ENCODE measurements at places on chromosomes 12 and 14.

DNA sequence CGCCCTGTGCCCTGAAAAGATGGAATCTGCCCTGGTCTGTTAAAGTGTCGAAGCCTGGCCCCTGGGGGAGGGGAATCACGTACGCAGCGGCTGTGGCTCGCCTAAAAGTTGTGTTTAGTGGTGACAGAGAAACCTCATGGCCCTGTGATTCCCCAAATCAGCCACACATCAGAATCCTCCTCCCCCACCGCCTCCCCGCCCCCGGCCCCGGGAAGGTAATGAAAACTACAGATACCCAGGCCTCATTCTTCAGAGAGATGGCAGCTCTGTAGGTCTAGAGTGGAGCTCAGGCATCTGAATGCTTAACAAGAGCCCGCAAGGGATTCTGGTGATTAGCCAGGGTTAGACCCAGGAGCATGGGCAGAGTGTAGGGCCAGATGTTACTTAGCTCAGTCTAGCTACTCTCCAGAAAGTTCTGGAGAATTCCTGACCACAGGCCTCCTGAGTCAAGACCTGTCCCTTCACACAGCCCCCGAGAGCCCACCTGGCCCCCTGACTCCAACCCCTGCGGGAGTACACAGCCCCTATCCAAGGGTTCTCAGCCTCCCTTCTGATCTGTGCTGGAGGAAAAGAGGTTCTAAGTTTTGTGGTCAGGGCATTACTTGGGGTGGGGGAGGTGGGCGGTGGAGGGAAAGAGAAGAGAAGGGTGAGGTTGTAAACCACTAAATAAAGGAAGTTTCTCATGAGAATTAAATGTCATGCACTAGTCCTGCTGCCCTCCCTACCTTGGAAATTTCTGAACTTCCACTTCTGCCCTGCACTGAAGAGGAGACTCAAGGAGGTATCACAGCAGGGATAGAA is 114.8 kb downstream of the PLXNC1 start:
- DNase-seq = no peak

DNA sequence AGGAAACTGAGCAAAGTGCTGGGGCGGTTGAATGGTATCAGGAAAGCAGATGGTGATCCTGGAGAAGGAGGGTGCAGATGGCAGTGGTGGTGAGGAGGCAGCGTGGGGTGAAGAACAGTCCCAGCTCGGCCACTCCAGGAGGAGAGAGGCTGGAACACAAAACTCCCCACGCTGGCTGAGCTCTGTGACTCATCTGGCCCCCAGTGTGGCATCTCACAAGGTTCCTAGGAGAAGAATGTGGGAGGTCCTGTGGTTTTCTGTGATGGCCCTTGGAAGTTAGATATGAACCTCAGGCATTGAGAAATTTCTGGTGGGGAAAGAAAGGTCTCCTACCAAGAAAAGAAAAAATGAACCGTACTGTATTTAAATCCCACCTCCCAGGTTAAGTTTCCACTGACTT is 8.0 kb upstream of the NRXN3 start:
- peak; percentile 5 for DNase-seq

DNA sequence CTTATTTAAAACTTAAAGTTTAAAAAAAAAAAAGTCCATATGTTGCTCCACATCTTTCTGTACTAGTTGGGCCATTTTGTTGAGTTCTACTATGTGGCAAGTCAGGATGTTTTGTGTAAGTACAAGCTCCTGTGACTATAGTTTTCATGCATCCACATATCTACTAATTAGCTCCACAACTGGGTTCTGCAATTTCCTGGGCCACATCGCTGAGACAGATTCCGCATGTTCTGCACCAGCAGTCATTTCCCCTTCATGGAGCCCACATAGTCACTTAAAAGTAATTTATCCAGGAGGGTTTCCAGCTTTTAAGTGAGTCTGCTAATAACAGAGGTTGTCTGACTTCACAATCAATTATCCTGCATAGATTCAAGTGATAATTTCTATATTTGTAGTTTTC is 461.4 kb downstream of the ZFP36L1 start:
- DNase-seq = no peak

DNA sequence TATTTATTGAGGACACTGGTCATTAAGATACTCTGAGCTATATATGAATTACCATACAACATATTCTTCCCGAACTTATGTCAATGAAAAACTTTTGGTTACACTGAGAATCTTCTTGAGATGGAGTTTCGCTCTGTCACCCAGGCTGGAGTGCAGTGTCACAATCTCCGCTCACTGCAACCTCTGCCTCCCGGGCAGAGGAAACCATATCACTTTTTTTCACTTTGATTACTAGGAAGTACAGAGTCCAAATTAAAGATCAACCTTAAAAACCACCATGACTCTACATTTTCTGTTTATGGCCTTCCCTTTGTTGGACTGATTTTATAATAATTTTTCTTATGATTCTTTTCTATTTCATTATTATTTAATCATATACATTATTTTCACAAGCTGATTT is 336.5 kb downstream of the FSCB start:
- no peak for DNase-seq

DNA sequence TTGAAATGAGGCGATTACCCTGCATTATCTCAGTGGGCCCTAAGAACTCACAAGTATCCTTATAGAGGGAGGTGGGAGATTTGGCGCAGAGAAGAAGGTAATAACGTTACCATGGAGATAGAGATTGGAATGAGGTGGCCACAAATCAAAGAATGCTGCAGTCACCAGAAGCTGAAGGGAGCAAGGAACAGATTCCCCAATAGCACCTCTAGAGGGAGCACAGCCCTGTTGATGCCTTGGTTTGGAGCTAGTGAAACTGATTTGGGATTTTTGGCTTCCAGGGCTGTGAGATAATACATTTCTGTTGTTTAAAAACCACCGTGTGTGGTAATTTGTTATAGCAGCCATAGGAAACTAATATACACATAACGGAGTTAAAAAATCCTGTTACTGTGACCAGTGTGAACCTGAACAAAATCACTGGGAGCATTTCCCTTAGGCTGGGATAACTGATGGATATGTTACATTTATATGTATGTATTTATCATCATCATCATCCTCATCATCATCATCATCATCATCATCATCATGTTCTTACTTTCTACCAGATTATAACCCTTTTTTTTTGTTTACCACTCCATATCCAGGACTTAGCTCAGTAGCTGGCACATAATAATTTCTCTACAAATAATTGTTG is 100.3 kb downstream of the LIN7A start:
- peak; percentile 7 for DNase-seq

DNA sequence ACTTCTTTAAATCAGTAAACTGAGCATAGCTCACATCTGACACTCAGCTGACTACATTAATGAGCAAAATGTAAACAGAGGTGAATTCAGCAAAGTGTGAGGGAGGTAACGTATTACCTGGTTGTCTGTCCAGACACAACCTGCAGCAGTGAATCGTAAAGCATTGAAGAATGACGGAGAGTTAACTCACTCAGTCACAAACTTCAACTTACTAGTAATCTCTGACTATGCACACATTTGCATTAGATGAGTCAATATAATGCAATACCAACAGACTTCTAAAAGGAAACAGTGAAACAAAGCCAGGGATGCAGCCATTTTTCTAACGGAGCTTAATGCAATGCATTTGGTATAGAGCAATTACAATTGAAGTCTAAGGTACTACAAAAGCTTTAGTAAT is 40.0 kb downstream of the STX2 start:
- DNase-seq = no peak

DNA sequence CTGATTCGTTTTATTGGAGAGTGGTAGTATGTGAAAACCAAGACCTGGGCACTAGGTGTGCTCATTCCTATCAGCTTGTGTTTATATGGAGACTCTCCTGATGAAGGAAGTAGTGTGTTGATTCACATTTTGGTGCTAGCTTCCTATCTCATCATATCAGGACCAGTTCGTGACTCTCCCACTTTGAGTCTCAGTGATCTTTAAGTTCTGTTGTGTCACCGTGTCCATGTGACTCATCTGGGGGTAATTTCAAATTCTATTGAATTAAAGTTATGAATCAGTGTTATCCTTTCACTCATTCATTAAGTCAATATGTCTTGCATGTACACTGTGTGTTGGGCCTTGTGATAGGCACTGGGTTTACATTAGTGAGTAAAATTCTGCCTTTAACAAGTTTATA is 180.2 kb downstream of the CACNA1C start:
- no peak for DNase-seq

GRCh38 chr14:94382099-94382715 is 6.2 kb downstream of the SERPINA1 start:
- DNase-seq = no peak

- no peak for DNase-seq
Measured at GRCh38 chr14:31582836-31583452, 21.7 kb downstream of the NUBPL start.

DNA sequence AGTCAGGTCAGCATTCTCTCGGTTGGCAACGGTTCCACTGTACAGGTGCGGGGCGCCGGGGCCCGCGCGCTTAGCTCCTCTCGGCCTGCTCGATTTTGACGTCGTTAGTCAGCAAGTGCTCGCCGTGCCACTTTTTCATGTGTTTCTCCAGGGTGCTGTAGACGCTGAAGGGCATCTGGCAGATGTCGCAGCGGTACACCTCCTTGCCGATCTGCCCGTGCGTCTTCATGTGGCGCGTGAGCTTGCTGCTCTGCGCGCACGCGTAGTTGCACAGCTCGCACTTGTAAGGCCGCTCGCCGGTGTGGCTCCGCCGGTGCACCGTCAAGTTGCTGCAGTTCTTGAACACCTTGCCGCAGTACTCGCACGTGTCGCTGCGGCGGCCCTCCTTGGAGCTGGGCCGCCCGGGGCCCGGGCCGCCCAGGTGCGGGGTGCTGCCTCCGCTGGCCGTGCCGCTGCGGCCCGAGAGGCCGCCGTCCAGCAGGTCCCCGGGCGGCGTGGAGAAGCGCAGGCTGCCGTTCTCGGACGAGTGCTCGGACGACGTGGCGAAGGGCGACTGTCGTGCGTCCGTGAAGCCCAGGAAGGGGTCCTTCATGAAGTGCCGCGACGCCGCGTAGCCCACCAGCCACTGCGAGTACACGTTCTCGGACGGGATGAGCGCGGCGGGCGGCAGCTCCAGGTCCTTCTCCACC is 97.8 kb downstream of the BCL11B start:
- no peak for DNase-seq

DNA sequence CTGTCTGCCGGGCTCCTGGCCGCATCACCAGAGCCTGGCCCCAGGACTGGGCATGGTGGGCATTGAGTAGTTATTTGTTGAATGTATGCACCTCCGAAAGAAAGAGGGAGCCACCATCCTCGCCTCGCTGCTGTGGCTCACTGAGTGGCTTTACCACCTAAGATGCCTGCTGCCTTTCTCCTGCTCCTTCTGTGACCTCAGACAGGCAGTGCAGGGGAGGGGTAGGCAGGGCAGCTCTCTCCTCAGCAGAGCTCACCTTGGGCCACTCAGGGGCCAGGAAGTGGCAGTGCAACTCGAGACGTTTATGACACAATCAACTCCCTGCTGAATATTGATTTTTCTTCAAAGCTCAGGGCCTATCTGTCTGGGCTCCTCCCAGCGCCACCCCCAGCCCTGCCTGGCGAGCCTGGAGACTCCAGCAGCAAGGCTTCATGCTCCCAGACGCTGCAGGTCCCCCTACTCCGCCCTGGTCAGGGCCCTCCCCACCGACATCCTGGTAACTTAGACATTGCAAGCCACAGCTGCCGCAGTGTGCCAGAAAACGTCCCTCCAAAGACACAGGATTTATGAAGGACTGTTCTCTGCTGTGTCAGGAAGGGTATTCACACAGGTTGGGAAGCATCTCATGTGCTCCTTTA is 84.3 kb upstream of the DIO3 start:
- no peak for DNase-seq

DNA sequence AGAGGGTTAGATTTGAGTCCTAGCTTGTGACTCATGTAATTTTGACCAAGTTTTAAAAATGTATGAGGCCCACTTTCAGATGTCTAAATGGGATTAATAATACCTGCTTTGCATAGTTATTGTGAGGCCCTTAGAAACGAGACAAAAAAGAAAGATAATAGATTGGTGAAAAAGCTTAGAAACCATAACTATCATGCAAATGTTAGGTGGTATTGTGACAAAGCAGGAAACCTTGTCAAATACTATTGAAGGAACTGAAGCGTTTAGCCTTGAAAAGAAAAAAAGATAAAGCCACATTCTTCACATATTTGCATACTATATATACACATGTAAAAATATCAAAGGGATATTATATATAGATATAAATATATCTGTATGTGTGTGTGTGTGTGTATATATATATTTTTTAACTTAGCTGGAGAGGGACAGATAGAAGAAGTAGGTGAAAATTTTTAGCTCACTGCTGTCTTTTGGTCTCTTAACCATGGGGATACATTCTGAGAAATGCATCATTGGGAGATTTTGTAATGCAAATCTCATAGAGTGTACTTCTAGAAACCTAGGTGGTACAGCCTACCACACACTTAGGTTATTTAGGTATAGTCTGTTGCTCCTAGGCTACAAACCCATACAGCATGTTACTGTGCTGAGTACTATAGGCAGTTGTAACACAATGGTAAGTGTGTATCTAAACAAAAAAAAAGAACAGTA is 270.3 kb downstream of the CCDC91 start:
- no peak for DNase-seq

DNA sequence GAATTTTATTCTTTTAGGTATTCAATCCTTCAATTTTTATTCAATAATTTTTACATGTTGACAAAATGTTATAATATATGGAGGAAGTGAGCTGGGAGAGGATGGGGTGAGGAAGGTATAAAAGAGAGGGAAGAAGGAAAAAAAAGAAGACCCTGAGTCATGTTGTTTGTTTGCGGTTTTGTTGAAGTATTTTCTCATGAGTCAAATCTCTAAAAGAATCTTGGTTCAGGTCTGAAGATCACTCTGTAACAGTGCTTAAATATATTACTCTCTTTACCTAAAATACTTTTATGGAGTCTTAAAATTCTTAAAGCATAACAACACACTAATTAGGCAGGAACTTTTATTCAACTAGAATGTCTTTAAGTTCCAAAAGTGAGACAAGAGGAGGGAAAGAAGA is 489.6 kb upstream of the GARIN6 start:
- DNase-seq = no peak

- DNase-seq = no peak
Measured at GRCh38 chr14:58108717-58109116, 43.3 kb downstream of the ARMH4 start.

- DNase-seq = no peak
Measured at GRCh38 chr14:94514351-94514750, 5.1 kb upstream of the SERPINA12 start.

- no peak for DNase-seq
Measured at GRCh38 chr12:42524716-42525115, 64.8 kb downstream of the PRICKLE1 start.

DNA sequence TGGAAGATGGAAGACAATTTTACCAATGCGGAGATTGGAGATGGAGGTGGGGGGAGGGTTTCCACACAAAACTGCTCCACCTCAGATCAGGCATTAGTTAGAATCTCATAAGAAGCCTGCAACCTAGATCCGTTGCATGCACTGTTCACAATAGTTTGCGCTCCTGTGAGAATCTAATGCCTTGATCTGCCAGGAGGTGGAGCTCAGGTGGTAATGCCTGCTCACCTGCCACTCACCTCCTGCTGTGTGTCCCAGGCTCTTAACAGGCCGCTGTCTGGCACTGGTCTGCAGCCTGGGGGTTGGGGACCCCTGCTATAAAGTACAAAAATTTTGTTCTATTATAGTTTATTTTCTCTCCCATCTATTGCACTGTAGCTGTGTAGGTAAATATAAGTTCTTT is 84.9 kb upstream of the FOXG1 start:
- no peak for DNase-seq
